Stimulated activated CD8-positive, alpha-beta memory T cell treated with anti-CD3 and anti-CD28 coated beads, Interleukin-2, amount 100 ng/mL, for 48 hours (primary cell): ENCODE measurements at places on chromosomes 16 and 17.
A peak's percentile ranks its signal among the peaks of the same experiment; 100 is the strongest.

- DNase-seq = no peak
These were observed 110.0 kb upstream of the CIBAR2 start for GRCh38 chr16:85222155-85222863.

DNA sequence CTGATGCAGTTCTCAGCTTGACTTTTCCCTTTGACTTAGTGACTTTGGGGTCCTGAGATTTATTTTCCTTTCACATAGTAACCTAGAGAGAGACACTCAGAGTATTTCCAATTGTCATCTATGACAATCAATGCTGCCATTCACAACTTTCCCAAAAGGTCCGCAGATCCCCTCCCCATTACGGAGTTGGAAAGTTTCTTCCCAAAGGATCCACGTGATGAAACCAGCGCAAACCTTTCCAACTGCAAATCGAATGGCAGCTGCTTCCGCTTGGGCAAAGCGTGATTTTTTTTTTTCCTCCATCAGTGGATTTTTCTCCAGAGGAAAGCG, 538 bp upstream of the FCSK start:
- DNase-seq = no peak

DNA sequence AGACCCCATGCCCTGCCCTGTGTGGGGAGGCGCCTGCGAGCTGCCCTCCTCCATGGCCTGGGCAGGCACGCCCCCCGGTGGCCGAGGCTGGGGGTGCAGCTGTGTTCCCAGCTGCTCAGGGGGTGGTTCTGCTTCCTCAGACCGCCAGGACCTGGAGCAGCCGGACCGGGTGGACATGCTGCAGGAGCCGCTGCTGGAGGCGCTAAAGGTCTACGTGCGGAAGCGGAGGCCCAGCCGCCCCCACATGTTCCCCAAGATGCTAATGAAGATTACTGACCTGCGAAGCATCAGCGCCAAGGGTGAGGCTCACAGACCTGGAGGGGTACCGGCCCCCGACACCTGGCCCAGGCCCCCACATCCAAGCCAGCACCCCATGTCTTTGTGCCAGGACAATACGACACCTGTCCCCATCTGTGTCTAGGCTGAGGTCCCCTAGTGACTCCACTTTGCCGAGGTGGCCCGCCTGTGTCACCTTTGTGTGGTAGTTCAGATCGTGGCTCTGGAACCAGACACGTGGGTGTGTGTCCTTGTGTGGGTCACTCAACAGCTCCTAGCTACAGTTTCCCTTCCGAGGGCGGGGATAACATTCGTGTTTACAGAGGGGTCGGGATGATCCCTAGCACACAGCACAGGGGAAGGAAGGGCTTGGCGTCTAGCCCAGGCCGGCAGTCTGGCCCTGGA, 9.3 kb downstream of the GJD3 start:
- DNase-seq = peak; percentile 73

GRCh38 chr16:85417156-85417860, 195.8 kb upstream of the GSE1 start:
- DNase-seq = no peak

GRCh38 chr16:81899601-81900000, 111.7 kb downstream of the SDR42E1 start:
- no peak for DNase-seq

DNA sequence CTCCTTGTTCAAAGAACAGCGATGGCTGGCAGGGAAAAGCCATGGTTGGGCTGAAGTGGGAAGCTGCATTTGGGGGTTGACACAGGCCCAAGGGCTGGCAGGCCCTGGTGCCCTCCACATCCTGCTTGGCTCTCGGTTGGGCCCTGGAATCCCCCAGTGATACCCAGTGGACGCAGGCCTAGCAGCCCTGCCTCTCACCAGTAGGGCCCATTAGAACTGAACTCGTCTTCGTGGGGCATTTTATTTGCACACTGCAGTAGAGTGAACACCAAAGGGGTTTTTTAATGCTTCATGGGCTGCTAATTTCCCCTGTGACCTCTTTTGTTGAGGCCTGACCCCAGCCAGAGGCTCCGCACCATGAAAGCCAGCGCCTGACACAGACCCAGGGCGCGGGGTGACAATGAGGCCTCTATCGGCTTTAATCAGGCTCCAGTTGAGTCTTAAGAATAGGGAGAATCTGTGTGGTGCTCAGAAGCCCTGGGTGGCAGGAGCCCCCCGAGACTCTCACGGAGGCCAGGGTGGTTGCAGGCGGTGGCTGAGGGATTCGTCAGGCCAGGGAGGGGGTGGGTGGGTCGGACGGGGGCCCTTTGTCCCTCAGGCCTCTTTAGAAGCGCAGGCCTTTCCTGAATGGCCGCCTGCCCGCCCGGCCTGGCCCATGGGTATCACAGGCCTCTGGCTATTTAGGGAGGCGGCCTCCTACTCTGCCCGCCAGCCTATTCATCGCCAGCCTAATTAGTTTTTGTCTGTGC, 199.3 kb downstream of the NTN1 start:
- no peak for DNase-seq

DNA sequence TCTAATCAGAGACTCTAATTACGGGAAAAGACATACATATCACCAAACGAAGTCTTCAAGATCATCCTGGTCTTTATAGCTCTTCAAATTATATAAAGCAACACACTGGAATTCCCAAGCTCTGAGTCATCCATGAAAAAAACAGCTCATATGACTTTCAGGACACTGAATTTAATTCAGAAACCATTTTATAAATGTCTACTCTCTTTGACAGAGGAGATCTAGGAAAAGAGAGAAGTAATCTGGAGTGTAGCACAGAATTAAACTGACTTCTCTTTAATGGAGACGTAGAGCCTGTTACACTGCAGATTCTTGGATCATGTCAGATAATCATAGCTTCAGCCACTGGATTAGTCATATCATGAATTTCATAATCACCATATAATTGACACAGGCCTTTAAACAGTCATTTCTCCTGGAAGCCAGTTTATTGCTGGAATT, 86.8 kb upstream of the WSB1 start:
- no peak for DNase-seq

DNA sequence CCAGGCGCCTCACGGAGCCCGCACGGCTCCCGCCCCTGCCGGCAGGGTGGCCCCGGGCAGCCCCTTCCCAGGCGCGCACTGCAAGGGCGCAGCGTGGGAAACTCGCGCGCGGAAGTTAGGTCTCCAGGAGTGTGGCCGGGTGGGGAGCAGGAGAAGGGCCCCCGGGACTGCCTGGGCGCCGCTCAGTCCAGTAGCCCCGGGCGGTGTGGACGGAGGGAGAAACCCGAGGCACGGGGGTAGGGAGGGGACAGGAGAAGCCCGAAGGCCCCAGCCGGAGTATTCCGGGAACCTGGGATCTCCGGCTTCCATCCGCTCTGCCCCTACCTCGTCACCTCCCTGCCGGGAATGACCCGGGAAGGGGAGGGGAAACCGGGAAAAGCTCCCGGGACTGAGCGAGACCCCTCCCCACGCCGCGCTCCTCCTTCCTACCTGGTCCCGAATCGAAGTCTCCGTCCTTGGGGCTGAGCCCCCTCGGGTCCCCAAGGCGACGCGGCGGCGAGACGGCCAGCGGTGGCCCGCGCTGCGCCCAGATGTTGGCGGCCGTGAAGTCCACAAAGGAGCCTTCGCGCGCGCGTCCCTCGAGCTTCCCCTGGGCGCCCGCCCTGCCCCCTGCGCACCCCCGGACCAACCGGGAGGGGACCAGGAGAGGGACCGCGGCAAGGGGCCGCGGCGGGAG, 418 bp downstream of the SOCS3 start:
- no peak for DNase-seq

DNA sequence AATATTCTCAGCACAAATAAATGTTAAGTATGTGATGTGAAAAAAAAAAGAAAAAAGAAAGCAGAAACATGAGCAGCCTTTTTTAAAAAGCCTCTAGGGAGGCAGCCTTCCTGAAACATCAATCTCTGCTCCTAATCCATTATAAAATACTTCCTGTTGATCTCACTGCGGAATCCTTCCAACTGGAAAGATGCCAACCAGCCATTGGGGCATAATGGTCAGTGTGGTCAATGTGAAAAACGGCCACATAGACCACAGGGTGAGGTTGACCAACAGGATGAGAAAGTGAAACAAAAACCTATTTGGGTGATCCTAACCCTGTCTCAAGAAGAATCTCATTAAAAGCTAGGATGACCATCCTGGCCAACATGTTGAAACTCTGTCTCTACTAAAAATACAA, 26.1 kb upstream of the ABCA8 start:
- DNase-seq = no peak

- DNase-seq = no peak
These were observed 37.5 kb downstream of the MPRIP start for GRCh38 chr17:17079761-17080160.

DNA sequence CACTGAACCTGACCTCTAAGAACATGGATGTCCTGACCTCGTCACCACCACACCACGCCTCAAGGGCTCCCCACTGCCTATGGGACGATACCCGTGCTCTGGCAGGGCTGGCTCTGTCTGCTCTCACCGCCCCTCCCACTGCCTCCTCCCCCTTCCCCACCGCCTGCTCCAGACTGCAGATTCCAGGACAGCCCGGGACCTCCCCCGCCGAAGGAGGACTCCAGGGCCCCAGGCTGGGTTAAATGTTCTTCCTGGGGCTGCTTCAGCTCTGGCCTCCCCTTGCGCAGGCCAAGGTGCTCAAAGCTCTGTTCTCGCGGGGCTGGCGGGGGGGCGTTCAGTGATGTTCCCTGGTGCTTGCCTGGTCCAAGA, 3.1 kb downstream of the NPW start:
- DNase-seq = no peak

GRCh38 chr17:64718058-64718457, 56.0 kb upstream of the SMURF2 start:
- DNase-seq = no peak

- DNase-seq = no peak
These were observed 705 bp upstream of the CDRT4 start for GRCh38 chr17:15468126-15468525.

- no peak for DNase-seq
These were observed 5.1 kb downstream of the TTYH2 start for GRCh38 chr17:74218436-74218835.

DNA sequence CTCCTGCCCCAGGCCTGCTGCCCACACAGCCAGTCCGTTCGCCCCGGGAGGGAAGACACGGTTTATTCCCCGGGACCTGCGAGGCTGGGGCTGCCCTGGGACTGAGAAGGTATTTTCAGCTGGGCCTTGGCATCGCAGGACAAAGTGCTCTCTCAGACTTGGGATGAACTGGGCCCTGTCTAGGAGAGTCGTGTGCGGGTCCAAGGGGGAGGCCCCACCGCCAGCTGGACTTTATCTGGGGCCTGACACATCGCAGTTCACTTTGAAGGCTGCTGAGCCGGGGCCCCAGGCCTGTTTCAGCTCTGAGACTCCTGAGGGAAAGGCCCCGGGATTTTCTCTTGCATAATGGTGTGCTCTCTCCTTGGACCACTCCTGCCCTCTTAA, 6.8 kb downstream of the CRISPLD2 start:
- no peak for DNase-seq

DNA sequence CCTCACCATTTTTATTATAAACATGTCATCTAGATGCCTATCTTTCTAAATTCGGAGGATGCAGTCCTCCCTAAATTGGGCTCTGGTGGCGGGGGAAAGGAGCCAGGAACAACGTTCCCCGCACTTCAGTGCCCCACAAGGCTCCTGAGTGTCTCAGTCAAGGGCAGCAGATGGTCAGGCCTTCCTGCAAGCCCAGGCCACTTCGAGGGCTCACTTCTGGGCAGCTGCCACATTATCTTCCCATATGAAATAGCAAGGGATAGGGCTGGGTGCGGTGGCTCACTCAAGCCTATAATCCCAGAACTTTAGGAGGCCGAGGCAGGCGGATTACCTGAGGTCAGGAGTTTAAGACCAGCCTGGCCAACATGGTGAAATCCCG, 32.3 kb downstream of the FBXO31 start:
- no peak for DNase-seq

- no peak for DNase-seq
These were observed 39.0 kb downstream of the MRM1 start for GRCh38 chr17:36640346-36640745.

DNA sequence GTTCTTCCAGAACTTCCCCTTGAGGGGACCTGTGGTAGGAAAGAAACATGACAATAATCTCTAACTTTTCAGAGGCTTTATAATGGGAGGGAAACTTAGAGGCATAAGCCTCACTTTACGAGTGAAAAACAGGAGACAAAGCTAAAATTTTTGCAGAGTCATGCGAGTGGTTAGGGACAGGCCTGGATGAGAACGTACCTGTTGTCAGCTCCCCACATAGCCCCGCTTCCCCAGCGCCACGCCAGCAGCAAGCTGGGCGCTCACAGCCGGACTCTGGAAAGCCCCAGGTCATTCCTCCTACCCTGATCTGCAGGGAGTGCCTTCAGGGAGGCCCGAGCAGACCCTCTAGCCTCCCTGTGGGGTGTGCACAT, 53.6 kb downstream of the LDHD start:
- DNase-seq = no peak

DNA sequence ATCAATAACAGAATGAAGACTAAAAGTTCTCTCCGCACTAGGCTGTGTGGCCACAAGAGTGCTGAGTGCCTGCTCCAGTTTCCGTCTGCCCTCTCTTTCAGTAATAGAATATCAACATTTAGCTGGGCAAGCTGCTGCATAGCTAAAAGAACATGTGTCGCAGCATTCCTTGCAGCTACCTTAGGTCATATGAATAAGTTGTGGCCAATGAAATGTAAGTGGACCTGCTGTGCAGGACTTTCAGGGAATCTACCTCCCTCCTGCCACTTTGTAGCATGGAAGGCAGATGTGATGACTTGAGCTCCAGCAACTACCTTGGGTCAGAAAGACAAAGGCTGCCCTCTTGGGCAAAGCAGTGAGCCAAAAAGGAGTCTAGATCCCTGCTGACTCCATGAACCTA, 25.4 kb downstream of the SLC39A11 start:
- DNase-seq = no peak

GRCh38 chr17:51258756-51259563, 889 bp downstream of the MBTD1 start:
- no peak for DNase-seq

GRCh38 chr17:81044764-81045589, 10.0 kb downstream of the BAIAP2 start:
- DNase-seq = no peak

DNA sequence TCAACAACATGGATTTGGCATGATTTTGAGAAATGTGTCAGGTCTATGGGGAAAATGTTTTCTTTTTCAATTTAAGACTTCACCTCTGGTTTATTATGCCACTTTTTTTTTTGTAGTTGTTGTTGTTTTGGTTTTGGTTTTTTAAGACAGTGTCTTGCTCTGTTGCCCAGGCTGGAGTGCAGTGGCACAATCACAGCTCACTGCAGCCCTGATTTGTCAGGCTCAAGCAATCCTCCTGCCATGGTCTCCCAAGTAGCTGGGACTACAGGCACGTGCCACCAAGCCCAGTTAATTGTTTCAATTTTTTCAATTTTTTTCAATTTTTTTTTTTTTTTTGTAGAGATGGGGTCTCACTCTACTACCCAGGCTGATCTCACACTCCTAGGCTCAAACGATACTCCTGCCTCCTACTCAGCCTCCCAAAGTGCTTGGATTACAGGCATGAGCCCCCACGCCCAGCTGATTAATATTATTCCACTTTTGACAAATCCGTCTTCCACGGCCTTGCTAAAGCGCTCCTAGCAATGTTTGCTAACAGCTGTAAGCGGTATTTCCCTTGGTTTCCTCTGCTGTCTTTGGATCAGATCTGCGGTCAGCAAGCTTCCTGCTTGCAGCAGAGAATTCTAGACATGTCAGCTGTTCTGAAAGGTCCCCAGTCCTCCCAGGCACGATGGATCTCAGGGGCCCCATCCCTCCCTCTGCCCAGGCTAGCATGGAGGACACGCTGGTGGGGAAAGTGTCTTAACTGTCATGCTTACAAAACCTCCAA, 7.0 kb upstream of the MILR1 start:
- DNase-seq = no peak

GRCh38 chr17:79005063-79005861, 4.3 kb downstream of the CANT1 start:
- DNase-seq = no peak

- no peak for DNase-seq
These were observed 72.9 kb downstream of the JPH3 start for GRCh38 chr16:87675111-87675719.
